ENCODE measurements at places on chromosomes 5 and 9. TPM values are rescaled to one million over a fixed set of nuclear protein-coding genes. Genes with fewer than 3 reads are reported as not detected.

GRCh38 chr9:88947581-88948573 is 43.4 kb upstream of the S1PR3 start:
- no peak for DNase-seq

DNA sequence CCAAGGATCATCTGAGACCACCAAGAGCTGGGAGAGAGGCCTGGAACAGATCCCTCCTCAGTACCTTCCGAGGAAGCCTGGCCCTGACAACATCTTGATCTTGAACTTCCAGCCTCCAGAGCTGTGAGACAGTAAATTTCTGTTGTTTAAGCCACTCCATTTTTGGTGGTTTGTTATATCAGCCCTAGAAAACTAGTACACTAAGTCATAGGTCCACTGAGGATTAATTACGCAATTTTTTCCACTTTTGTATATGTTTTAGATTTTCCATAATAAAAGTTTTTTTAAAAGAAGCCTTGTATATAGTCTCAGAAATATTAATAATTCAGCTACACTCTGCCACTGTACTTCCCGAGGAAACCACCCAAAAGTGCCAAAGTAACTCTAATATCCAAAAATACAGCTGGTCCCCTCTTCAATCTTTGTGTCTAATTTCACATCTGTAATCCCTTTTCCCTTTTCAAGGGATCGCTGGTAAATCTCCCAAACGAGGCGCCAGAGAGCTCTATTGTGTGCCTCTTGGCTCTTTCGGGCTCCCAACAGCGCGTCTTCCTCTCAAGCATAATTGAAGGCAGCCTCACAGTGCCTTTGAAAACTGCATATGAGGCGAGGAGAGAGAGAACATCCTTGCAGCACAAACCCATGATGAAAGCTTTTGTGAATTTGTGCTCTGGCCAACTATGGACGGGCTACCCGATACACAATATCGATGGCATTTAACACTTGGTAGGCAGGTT is 32.7 kb downstream of the PRUNE2 start:
- no peak for DNase-seq

DNA sequence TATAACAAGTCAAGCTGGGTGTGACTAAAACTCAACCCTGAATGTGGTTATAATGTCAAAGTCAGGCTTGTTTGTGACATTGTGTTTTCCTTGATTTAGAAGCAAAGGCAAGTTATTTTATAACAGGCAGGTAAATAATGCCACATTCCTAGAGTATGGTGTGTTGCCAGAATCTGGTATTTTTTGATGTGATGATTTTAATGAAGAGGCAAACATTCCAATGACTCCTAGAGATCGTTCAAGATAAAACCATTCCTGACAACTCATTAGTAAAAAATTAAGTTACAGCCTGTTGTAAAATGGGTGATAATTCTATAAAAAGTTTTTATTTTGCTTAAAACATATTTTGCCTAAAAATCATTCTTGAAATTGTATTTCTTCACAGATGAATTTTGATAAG is 60.0 kb downstream of the RAB14 start:
- DNase-seq: no peak

DNA sequence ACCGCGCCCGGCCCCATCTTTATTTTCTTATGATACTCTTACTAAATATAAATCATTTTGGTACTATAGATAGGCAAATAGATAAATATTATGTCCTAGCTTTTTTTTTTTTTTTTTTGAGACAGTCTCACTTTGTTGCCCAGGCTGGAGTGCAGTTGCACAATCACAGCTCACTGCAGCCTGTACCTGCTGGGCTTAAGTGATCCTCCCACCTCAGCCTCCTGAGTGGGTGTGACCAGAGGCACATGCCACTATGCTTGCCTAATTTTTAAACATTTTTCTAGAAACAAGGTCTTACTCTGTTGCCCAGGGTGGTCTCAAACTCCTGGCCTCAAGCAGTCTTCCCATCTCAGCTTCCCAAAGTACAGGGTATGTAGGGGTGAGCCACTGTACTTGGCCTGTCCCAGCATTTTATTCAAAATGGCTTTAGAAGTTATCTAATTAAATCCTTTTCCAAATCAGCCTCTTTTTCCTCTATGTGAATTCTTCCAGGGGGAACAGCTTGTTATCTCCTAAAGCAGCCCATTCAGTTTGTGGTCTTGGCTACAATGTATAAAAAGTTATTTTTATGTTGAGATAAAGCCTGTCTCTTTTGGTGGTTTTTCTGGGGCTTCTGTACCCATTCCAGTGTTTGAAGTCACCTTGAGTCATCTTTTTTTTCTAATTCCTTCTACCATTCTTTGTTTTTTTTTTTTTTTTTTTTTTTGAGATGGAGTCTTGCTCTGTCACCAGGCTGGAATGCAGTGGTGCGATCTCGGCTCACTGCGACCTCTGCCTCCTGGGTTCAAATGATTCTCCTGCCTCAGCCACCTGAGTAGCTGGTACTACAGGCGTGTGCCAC is 12.1 kb downstream of the MELK start:
- DNase-seq: no peak

DNA sequence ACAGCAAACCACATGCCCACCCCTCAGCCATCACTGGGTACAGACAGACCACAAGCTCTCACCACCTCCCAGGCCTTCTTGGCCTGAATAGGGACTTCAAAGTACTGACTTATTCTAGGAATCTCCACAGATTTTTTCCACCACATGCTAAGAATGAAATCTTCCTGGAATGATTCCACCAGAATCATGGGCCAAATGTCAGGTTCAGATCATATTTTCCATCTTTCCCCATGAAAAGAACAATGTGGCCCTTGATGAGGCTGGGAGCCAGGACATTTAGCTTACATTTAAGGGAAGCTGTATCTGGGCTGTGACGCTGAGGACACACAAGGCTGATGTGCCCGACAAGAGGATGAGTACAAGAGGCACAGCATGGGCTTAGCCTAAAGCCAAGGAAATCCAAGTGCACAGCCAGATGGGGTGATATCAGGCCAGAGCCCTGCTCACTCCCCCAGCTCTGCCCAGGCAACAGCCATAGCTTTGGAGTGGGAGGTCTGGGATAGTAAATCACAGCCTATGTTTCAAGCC is 28.1 kb downstream of the ACSL6 start:
- DNase-seq: no peak

DNA sequence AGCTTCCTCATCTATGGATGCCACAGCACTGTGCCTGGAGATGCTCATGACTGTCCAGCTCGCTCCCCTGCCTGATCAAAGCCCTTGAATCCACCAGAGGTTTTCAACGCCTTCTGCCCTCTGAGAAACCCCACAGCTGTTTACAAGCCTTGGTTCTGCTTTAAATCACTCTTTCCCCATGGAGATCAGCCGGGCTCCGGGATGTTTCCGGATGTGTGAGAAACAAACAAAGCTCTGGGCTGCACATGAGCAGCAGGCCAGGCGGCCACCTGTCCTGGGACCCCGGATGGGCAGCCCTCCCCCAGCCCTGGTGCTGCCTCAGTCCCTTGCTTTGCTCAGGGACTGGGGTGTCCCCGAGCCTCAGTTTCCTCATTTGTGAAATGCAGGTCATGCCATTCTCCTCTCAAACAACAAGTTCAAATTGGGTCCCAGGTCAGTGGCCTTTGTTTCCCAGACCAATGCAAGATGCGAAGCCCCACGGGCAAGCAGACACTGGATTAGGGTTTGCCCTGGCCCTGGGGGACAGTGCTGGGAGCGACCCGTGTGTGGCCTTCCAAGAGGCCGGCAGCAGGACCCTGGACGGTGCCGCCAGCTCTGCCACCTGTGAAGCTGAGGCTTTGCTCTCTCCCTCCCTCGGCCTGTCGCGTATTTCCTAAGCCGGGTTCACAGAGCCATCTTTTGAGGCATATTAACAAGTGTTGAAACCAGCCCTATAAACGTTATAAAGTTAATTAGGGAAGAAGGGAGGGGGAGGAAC is 42.4 kb upstream of the PHYKPL start:
- no peak for DNase-seq

- no peak for DNase-seq
Observed at GRCh38 chr5:142849466-142849865, 79.3 kb downstream of the ARHGAP26 start.

- no peak for DNase-seq
Observed at GRCh38 chr5:138346889-138347288, 5.6 kb upstream of the KDM3B start.

- no peak for DNase-seq
Observed at GRCh38 chr9:121640076-121640475, 11.4 kb upstream of the DAB2IP start.

DNA sequence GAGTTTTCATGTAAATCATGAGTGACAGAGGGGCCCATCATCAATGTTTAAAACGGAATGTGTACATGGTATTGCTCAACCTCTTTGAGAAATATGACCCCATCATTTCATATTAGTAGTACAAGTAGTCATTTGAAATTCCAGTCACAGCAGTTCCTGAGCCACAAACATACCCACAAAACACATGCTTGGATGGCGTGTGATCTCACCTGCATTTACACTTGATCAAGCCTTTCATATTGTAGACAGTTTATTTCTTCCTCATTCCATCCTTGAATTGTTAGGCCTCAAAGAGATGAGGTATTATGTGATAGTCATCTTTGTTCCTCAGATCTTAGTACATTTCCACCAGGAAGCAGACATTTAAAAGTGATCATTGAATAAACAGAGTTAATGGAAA is 96.8 kb upstream of the TAS2R1 start:
- DNase-seq: no peak

DNA sequence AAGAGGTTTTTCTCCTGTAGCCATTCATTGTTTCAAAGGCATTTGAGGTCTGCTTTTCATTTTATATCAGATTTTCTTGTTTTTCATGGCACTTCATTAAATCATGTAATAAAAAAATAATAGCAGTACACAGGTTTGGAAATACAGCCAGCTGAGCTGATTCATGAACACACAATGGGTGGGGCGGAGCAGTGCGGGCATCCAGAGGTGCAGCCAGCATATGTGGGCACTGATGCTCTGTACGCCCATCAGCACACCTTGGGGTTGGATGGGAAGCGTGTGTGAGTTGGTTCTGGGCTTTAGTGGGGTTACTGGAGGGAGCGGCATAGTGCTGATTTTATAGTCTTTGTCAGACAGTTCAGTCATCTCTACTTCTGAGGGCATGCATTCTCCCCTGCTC is 54.2 kb upstream of the IRX4 start:
- no peak for DNase-seq

DNA sequence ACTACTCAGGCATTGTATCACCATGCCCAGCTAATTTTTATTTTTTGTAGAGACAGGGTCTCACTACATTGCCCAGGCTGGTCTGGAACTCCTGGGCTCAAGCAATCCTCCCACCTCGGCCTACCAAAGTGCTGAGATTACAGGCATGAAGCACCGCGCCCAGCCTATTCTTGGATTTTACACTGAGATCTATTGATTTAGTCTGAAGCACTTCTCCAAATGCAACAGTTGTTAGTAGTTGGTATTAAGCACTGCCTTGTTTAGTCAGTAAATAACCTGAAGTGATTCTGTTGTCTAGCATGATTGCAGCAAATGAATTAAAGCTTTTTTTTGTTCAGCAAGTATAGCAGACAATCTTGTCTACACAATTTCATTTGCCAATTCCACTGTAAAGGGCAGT is 8.9 kb upstream of the CCNB1 start:
- DNase-seq: no peak

- DNase-seq: no peak
Observed at GRCh38 chr5:176776141-176776865, 34.1 kb upstream of the UNC5A start.

DNA sequence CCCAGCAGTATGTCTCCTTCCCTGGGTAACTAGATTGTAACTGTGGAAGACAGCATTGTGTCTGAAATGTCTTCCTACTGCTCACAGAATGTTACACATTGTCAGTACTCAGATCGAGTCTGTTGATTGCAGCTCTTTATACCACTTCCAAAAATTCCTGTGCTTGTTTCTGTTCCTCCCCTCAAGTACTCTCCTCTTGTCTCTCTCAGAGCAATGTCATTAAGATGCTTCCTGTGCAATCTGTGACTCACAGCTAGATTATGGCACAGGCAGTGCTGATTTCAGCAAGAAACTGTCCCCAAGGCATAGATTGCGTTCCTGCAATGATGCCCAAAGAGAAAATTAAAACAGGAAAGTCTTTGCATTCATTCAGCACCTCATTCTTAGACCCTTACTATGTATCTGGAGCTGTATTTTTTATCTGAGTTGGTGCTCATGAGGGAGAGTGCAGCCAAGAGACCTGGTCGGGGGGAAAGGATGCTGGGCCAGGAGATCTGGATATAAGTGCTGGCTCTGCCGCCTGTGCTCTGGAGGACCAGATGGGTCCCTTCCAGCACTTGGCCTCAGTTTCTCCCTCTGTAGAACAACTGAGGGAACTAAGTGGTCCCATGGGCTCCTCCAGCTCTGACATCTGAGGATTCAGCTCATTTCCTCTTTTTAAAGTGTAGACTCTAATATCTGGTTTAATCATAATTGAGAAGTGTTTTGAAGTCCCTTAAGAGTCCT is 40.8 kb upstream of the GNPDA1 start:
- no peak for DNase-seq

DNA sequence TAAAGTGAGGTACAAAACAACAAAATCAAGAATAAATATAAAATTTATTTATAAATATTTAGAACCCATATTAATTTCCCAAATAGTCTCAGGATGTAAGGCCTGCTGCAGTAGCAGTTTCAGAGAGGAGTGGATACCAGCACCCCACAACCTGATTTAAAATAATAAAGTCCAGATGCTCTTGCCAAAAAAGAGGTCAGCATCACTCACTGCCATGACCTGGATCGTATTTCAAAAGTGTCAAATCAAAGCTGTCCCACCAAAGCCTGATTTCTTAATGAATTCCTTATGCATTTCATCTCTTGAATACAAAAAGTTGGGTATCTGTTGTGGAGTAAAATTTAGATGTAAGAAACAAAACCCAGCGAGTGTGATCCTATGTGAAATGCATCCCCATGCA is 58.0 kb upstream of the ROR2 start:
- no peak for DNase-seq

- no peak for DNase-seq
Observed at GRCh38 chr9:105757496-105758251, 63.3 kb downstream of the TMEM38B start.

DNA sequence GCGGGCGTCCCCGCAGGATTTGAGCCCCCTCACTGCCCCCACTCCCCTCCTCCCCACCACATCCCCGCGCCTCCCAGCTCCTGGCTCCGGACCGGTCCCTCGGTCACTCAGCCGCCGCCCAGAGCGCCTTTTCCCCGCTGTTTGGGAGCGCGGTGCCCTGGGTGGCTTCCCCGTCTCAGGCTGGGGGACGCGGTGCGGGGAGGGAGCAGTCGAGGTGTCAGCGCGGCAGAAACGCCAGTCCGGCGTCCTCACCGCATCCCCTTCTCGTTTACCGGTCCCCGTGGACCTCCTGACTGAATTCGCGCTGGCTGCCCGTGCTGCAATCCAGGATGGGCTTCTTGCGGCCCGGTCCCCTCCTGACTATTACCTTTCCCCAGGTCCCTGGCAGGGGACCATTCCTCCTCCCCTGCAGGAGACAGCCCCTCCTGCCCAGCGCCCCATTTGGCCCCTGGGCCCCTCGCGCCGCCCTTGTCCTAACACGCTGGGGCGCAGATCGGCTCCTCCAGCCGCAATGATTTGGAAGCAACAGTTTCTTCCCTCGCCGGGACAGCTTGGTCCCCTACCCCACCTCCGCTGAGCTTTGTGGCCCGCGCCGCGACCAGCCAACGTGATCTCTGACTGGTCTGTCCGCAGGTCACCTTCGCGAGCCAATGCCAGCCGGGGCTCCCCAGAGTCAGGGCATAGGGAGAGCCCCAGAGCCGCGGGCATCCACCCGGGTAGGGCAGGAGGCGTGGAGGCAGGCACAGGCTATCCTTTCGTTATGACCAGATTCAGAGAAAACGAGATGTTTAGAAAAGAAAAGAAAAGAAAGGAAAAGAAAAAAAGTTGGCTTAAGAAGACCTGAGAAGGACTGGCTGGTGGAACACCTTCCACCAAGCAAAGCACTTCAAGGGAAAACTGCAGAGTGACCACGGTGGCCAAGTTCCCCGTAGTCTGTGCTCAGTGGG is 1.2 kb downstream of the ANKRD33B start:
- no peak for DNase-seq

FAT2 gene
- 5.0 TPM for total RNA-seq

MLANA gene
- not detected for total RNA-seq

BTNL9 gene
- 7.0 TPM for total RNA-seq
